A549 treated with CpdA at 1 μM for 4 hours (cell line): ENCODE measurements at places on chromosomes 12 and 14. TPM values are rescaled to one million over a fixed set of nuclear protein-coding genes. Genes with fewer than 3 reads are reported as not detected.

Gene EPYC
- total RNA-seq, result not detected in 5 replicates

Gene BEST3
- 0.59 to 1.8 TPM (median 1.1 TPM) in 5 replicates for total RNA-seq

Gene GLIPR1L2
- total RNA-seq, result 0.12 to 0.19 TPM (median 0.13 TPM) in 4 of 5 replicates, not detected in the other

Gene SLC4A8
- 1.1 to 2.3 TPM (median 1.2 TPM) in 5 replicates for total RNA-seq

Gene CCDC196
- total RNA-seq, result not detected in 5 replicates

Gene CAPS2
- total RNA-seq, result 1.3 to 1.9 TPM (median 1.7 TPM) in 5 replicates

Gene CLMN
- 4.4 to 4.9 TPM (median 4.7 TPM) in 5 replicates for total RNA-seq

Gene CLEC4D
- total RNA-seq, result not detected in 5 replicates

Gene RAP1B
- total RNA-seq, result 170 to 231 TPM (median 176 TPM) in 5 replicates

Gene SERPINA3
- total RNA-seq, result 5.4 to 7.6 TPM (median 5.7 TPM) in 5 replicates

Gene NGB
- total RNA-seq, result not detected in 5 replicates

Gene GUCY2C
- total RNA-seq, result 0.01 TPM in 1 of 5 replicates, not detected in the others

Gene PROX2
- not detected in 5 replicates for total RNA-seq

Gene PIWIL1
- total RNA-seq, result not detected in 5 replicates

Gene VWF
- total RNA-seq, result 0.09 to 0.48 TPM (median 0.15 TPM) in 5 replicates

Gene C12orf42
- total RNA-seq, result 0.05 TPM in 1 of 5 replicates, not detected in the others

Gene ZDHHC22
- total RNA-seq, result 0.20 to 0.37 TPM (median 0.31 TPM) in 5 replicates
